OCI-LY7 (cell line): ENCODE measurements at places on chromosomes 5 and 9.

GRCh38 chr9:130530938-130531337 is 48.4 kb upstream of the FUBP3 start:
- no peak for DNase-seq

DNA sequence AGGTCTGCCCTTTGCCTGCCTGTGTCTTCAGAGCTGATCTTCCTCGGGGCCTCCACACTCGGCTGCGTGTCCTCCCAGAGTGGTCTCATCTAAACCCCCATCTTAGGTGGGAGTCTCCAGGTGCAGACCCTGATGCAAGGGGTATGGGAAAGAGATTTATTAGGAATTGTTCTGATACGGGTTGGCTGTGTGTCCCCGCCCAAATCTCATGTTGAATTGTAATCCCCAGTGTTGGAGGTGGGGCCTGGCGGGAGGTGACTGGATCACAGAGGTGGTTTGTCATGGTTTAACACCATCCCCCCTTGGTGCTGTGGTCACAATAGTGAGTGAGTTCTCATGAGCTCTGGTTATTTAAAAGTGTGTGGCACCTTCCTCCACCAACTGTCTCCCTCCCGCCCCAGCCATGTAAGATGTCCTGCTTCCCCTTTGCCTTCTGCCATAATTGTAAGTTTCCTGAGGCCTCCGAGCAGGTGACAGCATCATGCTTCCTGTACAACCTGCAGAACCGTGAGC is 208.4 kb downstream of the AOPEP start:
- DNase-seq = no peak

- DNase-seq = peak; percentile 8
Observed at GRCh38 chr5:59800347-59800893, 93.1 kb downstream of the PDE4D start.

GRCh38 chr9:131731237-131731636 is 8.6 kb downstream of the RAPGEF1 start:
- no peak for DNase-seq
